ENCODE measurements at places on chromosomes 2 and 18.

DNA sequence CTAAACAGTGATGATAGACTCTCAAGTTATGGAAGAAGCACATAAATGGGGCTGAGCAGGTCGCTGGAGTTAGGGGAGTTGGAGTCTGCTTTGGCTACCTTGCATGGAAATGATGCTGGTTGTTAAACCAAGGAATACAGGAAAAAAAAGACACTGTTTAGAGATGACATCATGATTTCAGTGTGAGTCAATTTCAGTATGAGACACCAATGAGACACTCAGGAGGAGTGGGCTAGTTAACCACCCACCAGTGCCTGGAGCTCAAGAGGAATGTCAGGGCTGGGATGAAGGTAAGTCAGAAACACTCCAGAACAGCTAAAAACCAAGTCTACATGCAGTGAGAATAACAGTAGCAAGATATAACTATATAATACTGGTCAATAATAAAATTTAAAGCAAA, 303.6 kb downstream of the SOX11 start:
- no peak for DNase-seq

DNA sequence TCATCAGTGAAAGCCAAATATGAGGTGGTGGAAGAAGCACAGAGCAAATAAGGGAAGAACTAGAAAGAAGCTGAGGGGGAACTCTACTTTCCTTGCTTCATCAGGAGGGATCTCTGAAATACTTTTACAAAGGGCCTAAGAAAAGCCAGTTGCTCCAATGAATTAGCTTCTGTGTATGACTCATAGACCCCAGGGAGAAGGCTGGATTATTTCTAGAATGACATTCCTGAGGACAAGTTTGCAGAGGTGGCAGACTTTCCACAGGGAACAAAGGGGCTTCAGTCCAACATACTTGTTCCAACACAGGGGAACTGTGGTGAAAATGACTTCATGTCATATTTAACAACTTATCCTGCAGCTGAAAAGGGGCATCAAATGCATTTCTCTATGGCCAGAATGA, 29.0 kb downstream of the DOK1 start:
- no peak for DNase-seq

DNA sequence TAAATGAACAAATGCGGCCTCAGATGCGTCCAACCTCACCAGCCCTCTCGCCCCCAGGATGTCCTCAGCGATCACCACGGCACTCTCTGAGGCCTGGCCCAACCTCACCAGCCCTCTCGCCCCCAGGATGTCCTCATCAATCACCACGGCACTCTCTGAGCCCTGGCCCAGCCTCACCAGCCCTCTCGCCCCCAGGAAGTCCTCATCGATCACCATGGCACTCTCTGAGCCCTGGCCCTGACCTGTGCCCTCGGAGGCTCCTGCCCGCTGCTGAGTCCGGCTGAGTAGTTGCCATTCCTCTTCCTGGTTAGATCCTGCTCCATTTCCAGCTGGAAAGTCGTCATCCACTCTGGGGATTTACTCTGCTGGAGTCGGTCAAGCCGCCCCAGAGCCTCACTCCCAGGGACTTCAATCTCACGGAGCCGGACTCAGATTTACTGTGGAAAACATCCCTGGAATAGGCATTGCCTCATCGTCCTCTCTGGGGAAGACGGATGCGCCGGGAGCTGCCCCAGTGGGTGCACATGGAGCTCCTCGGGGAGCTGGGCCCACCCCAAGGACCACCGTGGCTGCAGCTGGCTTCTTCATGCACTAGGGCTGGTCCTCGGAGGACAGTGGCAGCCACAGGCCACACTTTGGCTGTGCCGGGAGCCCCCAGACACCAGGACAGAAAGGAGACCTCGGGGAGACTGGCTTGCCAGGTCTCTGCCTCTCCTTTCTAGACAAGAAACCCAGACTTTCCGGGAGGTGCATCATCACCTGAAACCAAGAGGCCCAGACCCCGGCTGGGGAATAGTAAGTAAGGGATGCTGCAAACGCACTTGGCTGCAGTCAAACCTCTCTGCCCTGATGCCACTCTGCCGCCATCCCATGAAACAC, 230.6 kb downstream of the EIPR1 start:
- DNase-seq: no peak

DNA sequence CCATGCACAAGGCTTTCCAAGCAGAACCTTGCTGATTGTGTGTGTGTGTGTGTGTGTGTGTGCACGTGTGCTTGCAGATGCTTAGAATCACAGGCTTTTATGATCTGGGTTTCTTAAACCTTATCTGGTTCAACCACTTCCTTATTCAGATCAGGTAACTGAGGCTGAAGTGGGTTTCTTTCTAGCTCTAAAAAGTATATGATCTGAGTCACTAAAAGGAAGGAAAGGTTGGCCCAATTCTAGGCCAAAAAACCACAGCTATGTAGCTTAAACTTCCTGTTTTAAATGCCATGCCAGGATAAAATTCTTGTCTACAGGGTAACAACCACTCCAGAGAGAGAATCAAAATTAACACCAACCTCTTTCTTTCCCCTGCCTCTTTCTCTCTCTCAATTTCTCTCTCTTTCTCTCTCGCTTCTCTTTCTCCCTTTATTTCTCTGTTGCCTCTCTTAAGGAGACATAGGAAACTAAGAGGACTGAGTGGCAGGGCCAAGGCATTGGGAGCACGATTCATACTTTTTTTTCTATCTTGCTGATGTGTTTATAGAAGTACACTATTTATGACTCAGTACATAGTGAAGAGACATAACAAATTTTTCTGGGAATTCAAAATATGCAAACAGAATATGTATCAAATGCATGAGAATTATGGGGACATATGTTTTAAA, 140.3 kb downstream of the TRIB2 start:
- peak; percentile 98 for DNase-seq

DNA sequence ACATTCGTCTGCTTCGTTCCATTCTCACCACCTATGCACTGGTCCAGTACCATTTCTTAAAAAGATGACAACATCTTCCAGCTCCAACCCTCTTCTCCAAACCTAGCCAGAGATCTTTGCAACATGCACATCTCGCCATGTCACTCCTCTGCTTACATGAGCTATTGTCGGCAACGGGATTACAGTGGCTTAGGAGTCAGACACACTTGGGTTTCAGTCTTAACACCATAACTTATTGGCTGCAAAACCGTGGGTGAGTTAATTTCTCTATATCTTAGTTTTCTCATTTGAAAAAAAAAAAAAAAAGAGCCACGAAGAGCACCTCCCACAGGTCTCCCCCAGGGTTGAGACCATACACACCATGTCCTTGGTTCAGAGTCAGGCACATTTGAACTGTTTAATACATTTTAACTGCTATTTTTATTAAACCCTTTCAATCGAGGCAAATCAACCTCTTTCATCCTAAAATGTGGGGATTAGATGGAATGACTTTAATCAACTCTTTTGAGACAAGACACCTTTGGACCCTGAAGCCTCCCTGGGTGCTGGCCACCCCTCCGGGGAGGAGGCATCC, 889 bp downstream of the ANKRD29 start:
- DNase-seq: no peak

DNA sequence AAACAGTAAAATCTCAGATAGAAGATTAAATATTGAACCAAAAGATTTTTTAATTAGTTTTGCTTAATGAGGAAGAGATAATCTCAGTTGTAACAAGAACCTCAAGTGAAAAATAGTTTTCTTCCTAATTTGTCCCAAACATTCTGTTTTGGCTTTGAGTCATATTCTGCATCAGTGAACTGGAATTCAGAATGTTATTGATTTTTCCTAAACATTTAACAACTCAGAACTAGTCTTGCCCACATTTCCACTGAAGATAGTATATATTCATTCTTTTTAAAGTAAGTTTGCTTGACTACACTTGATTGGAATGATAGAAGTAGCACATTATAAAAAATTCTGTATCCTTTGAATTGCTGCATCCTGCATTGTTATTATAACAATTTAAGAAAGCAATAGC, 85.7 kb upstream of the UGP2 start:
- DNase-seq: peak; percentile 68

DNA sequence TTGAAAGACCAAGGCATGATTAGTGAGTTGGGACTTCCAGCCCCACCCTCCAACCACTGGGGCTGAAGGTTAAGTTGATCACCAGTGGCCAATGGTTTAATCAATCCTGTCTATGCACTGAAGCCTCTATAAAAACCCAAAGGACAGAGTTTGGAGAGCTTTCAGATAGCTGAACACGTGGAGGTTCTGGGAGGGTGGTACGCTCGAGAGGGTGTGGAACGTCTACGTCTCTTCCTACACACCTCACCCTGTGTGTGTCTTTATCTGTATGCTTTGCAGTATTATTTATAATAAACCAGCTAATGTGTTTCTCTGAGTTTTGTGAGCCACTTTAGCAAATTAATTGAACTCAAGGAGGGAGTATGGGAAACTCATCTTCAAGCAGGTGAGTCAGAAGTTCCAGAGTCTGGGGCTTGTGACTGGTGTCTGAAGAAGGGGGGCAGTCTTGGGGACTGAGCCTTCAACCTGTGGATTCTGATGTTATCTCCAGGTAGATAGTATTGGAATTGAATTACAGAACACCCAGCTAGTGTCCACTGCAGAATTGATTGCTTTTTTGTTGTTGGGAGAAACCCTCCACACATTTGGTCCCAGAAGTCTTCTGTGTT, 20.3 kb downstream of the ACTR3 start:
- DNase-seq: no peak

GRCh38 chr2:38098421-38099098, 22.6 kb upstream of the CYP1B1 start:
- no peak for DNase-seq

DNA sequence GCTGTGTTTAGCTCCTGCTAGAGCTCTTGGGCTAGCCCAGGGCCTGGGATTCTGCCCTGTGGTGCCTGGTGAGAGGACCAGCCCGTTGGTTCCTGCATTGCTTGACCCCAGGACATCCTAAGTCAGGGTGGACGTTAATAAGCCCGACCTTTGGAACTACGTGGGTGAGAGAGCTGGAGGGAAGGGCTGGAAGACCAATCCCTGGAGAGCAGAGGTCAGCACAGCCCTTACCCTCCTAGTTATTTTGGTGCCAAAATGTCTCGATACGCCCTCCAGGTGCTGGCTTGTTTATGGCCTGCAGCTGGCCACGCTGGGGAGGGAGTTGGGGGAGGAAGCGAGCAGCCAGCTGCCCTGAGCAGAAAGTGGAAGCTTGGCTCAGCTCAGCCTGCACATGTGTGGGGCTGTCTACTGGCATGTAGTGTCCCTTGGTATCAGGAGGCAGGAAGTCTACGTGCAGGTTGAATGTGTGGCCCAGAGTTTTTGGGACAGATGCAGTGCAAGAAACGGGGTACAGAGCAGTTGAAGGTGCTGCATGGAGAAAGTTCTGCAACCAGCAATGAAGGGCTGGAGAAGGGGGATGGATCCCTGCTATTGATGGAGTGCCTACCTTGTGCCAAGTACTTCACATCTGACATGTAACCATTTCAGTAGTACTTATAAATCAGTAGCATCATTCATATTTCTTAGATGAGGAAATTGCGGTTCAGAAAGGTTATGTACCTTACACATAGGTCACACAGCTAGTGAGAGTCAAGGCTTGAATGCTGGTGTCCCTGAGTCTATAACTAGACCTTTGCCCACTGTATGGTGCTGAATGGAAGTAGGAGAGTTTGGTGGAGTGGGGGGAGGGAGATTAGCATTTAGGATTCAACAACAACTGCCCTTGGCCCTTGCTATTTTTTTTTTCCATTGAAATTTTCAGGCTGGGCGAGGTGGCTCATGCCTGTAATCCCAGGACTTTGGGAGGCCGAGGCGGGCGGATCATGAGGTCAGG, 5.0 kb upstream of the DGKD start:
- no peak for DNase-seq
